ENCODE measurements at places on chromosomes 12 and 14.

DNA sequence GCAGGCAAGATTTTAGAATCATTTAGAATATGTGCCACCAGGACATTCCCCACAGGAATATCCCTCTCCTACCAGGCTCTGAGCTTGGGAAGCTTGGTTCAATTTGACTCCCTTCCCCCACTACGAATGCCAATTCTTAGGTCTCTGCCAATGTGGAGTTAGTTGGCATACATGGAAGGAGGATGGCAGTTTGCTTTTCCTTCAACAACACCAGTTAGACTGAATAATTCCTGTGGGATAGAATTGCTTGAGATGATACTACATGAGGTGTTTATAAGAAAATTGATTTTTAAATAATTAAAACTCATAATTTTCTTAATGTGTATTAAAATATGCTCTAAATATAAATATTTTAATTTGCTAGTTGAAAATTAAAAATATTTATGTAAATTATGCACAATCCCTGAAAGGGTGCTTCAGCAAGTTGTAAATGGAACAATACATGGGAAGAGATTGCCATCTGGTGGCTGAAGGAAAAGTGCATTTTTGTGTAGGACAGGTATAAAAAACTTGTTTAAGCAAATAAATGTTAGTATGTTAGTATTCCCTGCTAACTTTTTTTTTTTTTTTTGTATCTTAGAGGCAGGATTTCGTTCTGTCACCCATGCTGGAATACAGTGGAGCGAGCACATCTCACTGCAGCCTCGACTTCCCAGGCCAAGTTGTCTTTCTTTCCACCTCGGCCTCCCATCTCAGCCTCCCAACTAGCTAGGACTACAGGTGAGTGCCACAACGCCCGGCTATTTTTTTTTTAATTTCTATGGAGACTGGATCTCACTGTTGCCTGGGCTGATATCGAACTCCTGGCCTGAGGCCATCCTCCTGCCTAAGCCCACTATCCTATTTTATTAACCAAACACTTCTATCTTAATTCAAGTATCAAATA is 25.8 kb upstream of the STRAP start:
- DNase-seq = peak; percentile 67

GRCh38 chr12:18261906-18262305 is 588 bp downstream of the PIK3C2G start:
- DNase-seq = no peak

DNA sequence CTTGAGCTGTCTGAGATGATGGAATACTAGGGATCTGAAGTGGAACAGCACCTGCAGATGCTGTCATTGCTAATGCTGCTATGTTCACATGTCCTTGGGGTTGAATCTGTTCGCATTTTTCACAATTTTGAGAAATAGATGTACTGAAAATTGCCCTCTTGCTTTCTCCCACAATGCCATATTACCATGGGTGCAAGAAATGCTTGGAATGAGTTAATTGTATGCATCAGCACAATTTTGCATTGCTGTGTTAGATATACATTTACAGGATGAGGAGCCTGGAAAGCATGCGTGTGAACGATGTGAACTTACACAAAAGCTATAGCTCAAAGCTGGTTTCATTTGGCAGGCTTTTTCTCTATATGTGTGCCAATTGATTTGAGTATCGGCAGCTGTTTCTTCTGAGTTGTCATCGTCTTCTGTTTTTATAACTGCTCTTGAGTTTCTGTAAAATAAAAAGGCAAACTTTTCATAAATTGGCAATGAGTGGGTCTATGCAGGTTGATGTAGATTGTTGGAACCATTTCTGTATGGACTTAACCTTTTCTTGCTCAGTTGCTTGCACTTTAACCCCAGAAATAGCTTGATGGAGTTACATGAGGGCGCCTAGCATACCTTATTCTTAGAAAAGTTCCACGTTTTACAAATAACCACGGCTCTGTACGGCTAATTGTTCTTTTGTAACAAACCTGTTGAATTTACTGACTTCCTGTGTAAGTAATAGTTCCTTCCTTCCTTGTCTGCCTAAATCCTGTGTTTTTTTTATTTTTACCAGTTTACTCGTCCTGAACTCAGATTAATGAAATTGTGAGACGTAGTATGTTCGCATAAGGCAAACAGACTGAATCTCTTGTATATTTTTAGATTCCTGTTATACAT is 105.9 kb downstream of the FGD4 start:
- DNase-seq = no peak

DNA sequence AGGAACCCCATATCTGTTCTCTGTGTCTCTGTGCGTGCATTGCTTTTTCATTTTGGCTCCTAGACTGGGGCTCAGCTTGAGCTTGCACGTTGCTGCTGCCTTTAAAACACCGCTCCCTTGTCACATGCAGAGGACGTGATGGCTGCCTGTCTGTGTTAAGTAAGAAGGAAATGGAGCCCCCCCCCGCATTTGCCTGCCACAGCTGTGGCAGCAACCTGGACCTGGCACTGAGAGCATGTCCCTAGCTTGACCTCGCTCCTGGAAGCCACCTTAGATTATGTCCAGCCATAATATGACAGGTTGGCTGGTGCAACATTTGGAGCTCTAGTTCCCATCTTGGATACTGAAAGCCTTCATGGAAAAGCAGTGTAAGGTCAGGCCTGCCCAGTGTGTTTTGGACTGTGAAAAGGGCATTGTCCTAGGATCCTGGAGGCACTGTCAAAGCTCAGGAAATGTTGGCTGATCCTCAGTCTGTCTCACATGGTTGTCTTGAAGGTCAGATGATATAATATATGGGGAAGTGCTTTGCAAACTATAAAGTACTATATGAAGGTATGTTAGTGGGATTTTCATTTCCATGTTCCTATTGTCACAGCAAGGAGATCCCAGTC is 73.8 kb downstream of the PRKCH start:
- no peak for DNase-seq

- no peak for DNase-seq
Measured at GRCh38 chr14:98592611-98593170, 679.3 kb downstream of the BCL11B start.

DNA sequence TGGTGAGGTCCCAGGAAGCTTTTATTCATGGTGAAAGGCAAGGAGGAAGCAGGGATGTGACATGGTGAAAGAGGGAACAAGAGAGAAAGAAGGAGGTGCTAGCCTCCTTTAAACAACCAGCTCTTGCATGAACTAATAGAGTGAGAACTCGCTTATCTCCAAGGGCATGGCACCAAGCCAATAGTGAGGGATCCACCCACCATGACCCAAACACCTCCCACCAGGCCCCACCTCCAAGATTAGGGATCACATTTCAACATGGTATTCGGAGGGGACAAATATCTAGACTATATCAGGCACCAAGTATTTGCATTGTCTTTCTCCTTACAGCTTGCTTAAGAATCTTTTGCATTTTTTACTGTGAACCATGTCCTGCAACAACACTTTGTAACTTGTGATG is 91.9 kb upstream of the DHRS4 start:
- DNase-seq = no peak

DNA sequence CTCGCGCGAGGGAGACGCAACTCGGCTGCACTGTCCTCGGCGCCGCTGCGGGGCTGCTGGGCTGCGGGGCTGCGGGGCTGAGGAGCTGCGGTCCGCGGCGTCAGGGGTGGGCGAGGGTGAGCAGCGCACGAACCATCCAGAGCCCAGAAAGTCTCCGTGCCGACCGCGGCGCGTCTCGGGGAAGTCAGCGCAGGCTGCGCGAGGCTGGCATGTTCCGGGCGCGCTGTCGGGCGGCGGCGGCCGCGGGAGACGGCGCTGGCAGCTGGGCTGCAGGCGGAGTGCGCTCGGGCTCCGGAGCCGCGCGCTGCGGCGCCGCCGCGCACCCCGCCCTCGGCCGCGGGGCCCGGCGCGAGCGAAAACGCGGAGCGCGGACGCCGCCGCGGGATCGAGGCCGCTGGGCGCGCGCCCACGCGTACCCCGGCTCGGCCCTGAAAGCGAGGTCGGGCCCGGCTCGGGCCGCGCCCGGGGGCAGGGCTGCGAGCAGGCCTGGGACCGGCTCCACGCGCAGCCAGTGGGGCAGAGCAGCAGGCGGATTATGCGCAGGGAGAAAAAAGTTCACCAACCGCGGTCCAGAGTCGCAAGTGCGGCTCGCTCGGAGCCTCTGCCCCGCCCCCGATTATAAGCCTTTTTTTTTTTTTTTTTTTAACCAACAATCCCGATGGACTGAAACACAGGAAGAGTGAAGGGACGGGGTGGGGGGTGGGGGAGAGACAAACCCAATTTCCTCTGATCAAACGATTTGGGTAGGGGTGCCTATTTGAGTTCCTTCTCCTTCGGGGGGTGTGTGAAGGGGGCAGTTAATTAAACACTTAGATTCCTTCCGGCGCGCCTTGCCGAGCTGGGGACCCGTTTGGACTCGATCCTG is at the start of gene PRICKLE1:
Gene PRICKLE1, minus strand, starts transcription at position 282 of the 865 bp plus-strand sequence. CDS start 117,230 bp downstream, outside the sequence.
- DNase-seq = no peak

DNA sequence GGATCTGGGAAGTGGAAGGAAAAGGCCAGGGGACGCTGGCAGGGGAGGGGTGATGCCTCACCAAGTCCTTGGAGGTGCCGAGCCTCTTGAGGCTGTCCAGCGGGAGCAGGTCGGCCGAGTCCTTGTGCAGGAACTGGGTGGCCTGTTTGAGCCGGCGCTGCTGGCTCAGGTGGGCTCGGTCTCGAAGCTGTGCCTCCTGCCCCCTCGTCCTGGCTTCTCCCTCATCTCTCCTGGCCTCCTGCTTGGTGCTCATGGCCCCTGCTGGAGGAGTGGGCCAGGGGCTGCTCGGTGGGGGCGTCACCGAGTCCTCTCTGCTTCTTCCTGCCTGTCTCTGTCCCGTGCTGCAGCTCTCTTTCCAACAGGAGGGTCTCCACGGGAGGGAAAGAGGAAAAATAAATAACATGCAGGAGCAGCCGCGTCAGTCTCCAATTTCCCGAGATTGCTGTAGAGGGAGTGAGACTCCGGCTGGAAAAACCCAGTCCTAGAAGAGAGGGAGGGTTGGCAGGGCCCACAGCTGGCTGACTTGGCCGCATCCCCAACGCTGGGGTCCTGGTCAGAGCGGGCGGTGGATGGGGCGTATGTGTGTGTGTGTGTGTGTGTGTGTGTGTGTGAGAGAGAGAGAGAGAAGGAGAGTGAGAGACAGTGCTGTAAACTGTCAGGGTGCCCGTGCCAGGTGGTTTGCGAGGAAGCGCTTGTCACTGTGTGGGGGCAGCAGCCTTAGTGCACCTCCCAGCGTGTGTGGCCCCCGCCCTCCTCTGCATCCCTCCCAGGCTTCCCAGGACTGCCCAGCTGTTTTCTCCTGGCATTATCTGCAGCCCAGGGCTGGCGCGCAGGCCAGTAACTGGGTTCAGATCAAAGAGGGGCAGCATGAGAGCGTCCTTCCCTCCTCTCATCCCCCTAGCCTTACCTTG is at the start of gene NRIP2:
Gene NRIP2, minus strand, starts transcription at position 455 of the 911 bp plus-strand sequence. Its CDS starts 52 bp downstream, at position 403.
- DNase-seq = no peak

DNA sequence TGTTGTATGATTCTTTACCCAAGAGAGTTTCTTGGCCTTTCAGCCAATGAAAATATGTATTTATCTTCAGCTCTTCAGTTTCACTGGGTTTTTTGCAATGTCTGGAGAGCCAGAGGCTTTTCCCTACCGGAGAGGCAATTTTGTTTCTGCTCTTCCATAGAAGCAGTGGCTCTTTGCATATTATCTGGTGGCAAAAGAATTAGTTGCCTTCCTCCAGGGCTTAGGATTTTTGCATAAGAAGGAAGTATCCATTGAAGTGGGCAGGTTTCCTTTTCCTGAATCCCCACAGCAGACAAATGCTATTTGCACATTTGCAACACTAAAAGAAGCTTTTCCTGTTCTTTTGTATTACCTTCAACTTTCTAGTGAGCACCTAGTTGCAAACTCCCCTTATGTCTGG is 75.2 kb downstream of the NTS start:
- DNase-seq = no peak

- no peak for DNase-seq
Measured at GRCh38 chr12:108152170-108152538, 23.1 kb downstream of the WSCD2 start.

DNA sequence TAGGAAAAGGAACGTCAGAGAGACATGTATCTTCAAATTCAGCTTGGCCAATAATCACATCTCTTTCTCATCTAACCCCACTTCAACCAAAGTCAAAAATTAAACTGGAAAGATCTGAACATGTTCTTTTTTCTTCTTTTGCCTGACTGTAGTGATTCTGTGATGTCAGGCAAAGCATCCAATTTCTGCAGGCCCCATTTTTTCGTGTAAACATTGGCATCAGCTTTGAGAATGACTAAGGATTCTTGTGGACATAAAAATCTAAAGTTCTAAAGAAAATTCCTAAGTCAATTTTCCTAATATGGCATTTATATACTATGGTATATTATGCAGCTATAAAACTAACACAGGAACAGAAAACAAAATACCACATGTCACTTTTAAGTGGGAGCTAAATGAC is 89.1 kb downstream of the STXBP6 start:
- no peak for DNase-seq

DNA sequence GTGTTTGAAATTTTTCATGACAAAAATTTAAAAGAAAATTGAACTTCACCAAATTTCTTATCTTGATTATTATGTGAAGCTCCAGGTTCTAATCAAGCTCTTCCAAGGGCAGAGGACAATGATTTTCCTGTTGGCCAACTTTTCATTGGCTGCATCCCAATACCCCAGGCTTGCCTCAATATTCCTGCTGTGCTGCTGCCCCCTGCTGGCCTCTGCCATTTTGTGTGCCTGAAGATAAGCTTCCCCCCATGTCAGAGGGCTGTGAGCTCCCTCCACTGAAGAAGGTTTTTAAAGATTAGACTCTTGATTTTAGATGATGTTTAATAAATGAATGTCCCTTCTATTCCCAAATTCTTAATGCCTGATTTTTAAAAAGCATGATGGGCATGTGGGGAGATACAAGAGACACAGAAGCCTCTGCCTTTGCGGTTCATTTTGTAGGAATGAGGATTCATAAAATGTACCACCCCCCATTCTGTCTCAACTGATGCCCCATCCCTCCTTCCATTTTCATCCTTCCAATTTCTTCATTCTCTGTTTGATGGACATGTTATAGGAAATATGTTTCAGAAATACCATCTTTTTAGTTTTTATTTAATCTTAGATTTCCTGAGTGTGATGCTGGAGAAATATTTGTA is 76.7 kb upstream of the RGS6 start:
- peak; percentile 16 for DNase-seq

DNA sequence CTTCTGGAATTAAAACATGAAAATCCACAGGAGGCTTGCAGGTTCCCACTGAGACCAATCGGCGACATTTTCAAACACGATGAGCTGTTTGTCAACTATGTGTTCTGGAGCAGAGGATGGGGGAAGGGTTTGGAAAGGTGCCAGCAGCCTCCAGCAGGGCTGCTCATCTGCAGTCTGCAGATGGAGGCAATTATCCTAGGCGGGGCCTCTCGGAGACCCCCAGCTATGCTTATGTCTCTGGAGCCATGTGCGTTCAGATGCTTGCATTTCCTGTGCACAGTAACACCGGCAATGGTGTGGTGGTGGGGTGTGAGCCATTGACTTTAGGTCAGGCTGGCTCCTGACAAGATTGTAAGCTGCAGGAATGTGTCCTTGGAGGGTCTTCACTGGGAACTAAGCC is 51.7 kb downstream of the RPH3A start:
- no peak for DNase-seq
